ENCODE measurements at places on chromosomes 11 and 22.

DNA sequence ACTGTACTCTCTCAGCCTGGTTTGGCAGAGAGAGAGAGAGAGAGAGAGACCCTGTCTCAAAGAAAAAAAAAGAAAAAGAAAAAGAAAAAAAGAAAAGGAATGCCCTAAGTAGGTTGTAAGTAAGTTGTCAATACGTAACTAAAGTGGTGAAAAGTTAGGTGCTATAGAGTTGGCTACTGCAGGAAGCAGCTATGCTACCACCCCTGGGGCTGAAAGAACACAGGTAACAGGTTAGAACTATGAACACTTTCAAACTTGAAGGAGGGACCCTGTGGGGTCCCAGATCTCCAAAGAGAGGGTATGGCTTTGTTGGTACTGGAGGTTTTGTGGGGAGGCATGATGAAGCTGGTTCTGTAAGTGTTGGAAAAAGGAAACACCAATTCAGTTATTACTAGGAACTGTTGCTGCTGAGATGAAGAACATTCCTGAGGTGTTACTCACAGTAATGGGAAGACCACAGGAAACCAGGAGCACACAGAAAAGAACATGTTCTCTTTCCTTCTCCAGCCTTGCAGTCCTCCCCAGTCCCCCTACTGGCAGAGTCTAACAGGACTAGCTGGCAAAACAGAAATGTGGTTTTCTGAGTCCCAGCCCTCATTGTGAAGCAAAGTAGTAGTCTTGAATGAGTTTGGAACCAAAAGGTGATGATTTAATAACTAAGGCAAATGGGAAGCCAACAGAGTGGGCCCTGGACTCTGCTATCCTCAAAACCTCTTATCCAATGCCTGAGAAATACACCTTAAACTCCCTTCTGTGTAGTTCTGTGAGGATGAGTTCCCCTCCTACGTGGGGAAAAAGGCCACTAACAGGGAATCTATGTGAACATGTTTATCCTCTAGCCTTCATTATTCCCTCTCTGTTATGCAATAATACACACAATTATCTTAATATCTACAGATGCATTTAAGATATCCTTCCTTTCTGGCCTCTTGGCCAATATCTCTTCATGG, 427.0 kb upstream of the DDI1 start:
- H3K27me3 ChIP-seq = no peaks in the 10 kb centered on the region
- H3K27ac ChIP-seq = no peak overlapping the region
- no peak for DNase-seq

GRCh38 chr22:46473896-46474557, 63.4 kb downstream of the CELSR1 start:
- no peaks in the 10 kb centered on the region for H3K4me1 ChIP-seq
- H3K27me3 ChIP-seq = no peaks in the 10 kb centered on the region
- no peak overlapping the region for H3K27ac ChIP-seq
- H3K36me3 ChIP-seq = no peaks in the 10 kb centered on the region
- DNase-seq = no peak

GRCh38 chr11:111909378-111909777, 2.2 kb downstream of the CRYAB start:
- H3K4me3 ChIP-seq = no peak overlapping the region
- H3K4me1 ChIP-seq = no peaks in the 10 kb centered on the region
- no peaks in the 10 kb centered on the region for H3K36me3 ChIP-seq
- H3K27ac ChIP-seq = no peak overlapping the region
- no peaks in the 10 kb centered on the region for H3K27me3 ChIP-seq

GRCh38 chr11:126378763-126379162, 23.3 kb downstream of the ST3GAL4 start:
- H3K36me3 ChIP-seq = no peaks in the 10 kb centered on the region
- H3K4me3 ChIP-seq = no peak overlapping the region
- H3K4me1 ChIP-seq = no peaks in the 10 kb centered on the region
- DNase-seq = no peak
- no peaks in the 10 kb centered on the region for H3K27me3 ChIP-seq
- H3K27ac ChIP-seq = no peak overlapping the region

DNA sequence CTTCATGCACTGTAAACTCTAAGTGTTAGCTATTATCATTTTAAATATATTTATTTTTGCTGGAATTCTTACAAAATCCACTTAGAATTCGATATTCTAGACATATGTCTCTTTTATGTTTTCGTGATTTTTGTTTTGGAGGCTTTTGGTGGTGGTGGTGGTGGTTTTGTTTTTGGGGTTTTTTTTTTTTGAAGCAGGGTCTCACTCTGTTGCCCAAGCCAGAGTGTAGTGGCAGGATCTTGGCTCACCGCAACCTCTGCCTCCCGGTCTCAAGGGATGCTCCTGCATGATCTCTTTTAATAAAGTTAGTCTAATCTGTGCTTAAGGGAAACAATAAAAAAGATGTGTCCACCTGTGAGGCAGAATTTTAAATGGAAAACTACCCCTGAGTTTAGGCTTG, 117.7 kb downstream of the MRTFA start:
- no peak for DNase-seq
- H3K4me3 ChIP-seq = peak overlapping the region; percentile 44
- H3K4me1 ChIP-seq = peaks cover 28% of the 10 kb centered on the region
- H3K27ac ChIP-seq = peak overlapping the region; percentile 55
- no peaks in the 10 kb centered on the region for H3K27me3 ChIP-seq
- H3K36me3 ChIP-seq = no peaks in the 10 kb centered on the region

DNA sequence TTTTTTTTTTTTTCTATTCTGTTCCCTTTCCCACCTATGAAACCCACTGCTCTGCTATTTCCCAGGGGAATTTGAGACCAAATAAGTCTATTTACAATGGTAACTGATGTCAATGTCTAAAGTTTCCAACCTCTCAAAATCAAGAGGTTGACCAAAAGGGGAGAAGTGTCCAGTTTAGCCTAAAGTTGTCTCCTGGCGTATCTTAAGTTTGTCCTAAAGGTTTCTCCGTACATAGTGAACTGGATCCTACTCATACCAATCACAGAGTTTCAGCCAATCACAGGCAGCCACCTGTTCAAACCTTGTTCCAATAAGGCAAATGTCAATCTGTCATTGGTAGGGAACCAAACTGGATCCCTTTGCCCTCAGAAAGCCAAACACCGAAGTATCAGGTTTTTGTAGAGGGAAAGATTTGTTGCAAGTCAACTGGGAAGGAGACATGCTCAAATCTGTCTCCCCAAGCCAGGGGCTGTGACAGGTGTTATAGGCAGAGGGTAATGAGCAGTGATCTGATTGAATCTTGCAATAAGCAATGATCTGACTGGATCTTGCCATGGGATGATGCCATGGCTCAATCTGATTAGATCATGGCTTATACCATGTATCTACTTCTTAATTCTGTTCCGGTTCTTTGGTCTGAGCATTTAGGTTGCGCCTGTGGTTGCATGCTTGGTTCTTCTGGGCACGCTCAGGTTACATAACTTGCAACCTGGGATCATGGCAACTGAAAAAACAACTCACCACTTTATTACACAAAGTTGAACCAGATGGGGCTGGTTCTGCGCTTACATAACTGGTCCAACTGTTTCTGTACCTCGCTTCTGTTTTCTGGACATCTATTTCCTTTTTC, 1.1 kb upstream of the VPS37C start:
- H3K27me3 ChIP-seq = no peaks in the 10 kb centered on the region
- DNase-seq = no peak
- H3K4me1 ChIP-seq = peaks cover 18% of the 10 kb centered on the region

- H3K36me3 ChIP-seq = no peaks in the 10 kb centered on the region
- H3K27ac ChIP-seq = no peak overlapping the region
- H3K27me3 ChIP-seq = no peaks in the 10 kb centered on the region
These were observed 646.0 kb downstream of the TBC1D22A start for GRCh38 chr22:47408409-47408808.

GRCh38 chr11:116061322-116061721, 557.1 kb upstream of the CADM1 start:
- no peaks in the 10 kb centered on the region for H3K4me1 ChIP-seq
- H3K36me3 ChIP-seq = no peaks in the 10 kb centered on the region
- H3K4me3 ChIP-seq = no peak overlapping the region
- DNase-seq = no peak

DNA sequence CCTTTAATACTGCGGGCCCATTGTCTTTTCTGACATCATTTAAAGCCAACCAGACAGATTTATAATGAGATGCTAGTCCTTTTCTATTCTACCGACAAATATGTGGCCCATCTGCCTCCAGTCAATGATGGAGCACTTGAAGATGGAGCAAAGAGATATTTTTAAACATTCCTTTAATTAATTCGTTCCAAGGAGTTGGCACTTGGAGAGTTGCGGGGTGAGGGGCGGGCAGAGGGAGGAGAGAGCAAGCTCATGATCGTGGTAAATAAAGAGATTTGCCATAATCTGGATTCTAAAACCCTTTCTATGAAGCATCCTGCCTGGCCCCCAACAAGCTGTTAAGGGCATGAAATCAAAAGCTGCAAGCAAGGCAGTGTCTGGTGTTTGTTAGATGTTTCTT, 5.0 kb downstream of the SLC1A2 start:
- DNase-seq = no peak
- no peak overlapping the region for H3K4me3 ChIP-seq
- no peak overlapping the region for H3K27ac ChIP-seq
- no peaks in the 10 kb centered on the region for H3K4me1 ChIP-seq

GRCh38 chr11:109390752-109391151, 31.2 kb upstream of the C11orf87 start:
- DNase-seq = no peak
- H3K27me3 ChIP-seq = no peaks in the 10 kb centered on the region
- H3K36me3 ChIP-seq = no peaks in the 10 kb centered on the region
- H3K4me3 ChIP-seq = no peak overlapping the region
- no peaks in the 10 kb centered on the region for H3K4me1 ChIP-seq

GRCh38 chr11:118223992-118224391, 819 bp downstream of the JAML start:
- H3K36me3 ChIP-seq = no peaks in the 10 kb centered on the region
- H3K4me1 ChIP-seq = peaks cover 94% of the 10 kb centered on the region
- H3K27me3 ChIP-seq = no peaks in the 10 kb centered on the region
- peak overlapping the region; percentile 60 for H3K27ac ChIP-seq
- peak overlapping the region; percentile 76 for H3K4me3 ChIP-seq

DNA sequence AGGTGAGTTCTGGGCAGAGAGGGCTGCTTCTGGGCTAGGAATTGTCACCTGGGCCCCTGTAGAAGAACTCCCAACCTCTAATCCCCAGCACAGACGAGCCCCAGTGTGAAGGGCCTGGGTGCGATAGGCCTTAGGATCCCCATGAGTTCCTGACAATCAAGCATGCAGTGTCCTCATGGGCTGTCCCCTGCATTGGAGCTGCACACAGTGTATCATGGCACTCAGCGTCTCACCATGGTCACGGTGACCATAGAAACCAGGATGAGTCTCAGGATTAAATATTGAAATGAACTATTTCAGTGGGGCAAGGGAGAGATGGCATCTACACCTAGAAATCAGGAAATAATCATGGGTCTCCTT, 292 bp downstream of the SCGB2A1 start:
- H3K4me3 ChIP-seq = no peak overlapping the region
- no peaks in the 10 kb centered on the region for H3K4me1 ChIP-seq
- H3K27ac ChIP-seq = no peak overlapping the region
- DNase-seq = no peak
- H3K27me3 ChIP-seq = no peaks in the 10 kb centered on the region

DNA sequence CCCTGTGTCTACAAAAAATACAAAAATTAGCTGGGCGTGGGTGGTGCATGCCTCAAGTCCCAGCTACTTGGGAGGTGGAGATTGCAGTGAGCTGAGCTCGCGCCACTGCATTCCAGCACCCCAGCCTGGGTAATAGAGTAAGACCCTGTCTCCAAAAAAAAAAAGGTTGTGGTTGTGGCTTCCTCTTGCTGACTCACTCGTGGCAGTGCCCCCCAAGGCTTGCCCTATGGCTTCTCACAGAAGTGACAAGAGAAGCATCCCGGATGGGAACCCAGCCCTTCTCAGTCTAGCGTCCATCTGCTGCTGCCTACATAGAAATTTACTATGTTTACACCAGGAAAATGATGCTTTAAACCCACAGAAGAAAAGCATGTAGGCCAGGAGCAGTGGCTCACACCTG, 68.5 kb upstream of the PITPNB start:
- H3K4me1 ChIP-seq = no peaks in the 10 kb centered on the region
- H3K27me3 ChIP-seq = no peaks in the 10 kb centered on the region
- H3K4me3 ChIP-seq = no peak overlapping the region
- DNase-seq = no peak
- no peaks in the 10 kb centered on the region for H3K36me3 ChIP-seq

GRCh38 chr11:72642884-72643522, 31.2 kb downstream of the PDE2A start:
- no peaks in the 10 kb centered on the region for H3K4me1 ChIP-seq
- peaks cover 11% of the 10 kb centered on the region for H3K27me3 ChIP-seq
- peak; percentile 67 for DNase-seq
- H3K27ac ChIP-seq = no peak overlapping the region
- no peak overlapping the region for H3K4me3 ChIP-seq

- DNase-seq = no peak
- no peaks in the 10 kb centered on the region for H3K36me3 ChIP-seq
- no peaks in the 10 kb centered on the region for H3K4me1 ChIP-seq
- no peak overlapping the region for H3K4me3 ChIP-seq
- H3K27ac ChIP-seq = no peak overlapping the region
These were observed 560.0 kb downstream of the TMEM135 start for GRCh38 chr11:87597725-87598124.

DNA sequence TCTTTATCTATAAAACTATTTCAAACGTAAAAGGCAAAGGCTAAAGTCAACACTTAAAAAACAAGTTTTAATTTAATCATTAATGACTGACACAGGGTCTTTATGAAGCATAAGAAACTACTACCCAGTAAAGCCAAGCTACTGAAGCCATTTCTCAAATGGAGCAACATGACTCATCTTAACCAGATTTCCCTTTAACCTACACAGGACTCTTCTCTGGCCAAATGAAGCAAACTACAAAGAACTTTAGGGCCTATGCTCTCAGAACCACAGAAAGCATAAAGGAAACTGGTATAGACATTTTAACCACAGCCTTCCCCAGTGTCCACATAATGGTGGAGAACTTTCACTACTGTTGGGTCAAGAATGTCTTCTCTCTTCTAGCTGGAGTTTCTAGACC, 34.7 kb downstream of the ALG9 start:
- no peaks in the 10 kb centered on the region for H3K27me3 ChIP-seq
- H3K4me1 ChIP-seq = peaks cover 5% of the 10 kb centered on the region
- H3K4me3 ChIP-seq = no peak overlapping the region

DNA sequence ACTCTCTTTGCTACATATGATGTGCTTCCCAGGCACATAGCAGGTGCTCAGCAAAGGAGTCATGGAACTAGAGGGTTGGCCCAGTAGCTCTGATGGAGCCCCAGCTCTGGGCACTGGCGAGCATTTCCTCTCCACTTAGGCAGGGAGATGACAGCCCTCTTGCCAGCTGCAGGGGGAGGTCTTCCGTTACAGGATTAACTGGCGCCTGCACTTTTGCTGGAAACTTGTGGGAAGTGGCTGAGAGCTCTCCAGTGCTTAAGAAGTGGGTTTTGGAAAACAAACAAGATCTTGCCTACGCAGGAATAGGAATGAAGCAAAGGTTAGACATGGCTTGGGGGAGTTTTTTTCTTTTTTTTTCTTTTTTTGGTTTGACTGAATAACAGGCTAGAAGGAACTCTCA, 75.5 kb downstream of the MICAL2 start:
- no peak for DNase-seq
- H3K36me3 ChIP-seq = no peaks in the 10 kb centered on the region
- no peak overlapping the region for H3K4me3 ChIP-seq
- peaks cover 34% of the 10 kb centered on the region for H3K4me1 ChIP-seq
- no peaks in the 10 kb centered on the region for H3K27me3 ChIP-seq

Measured in CD4-positive, alpha-beta memory T cell (primary cell).